ENCODE measurements at places on chromosomes 4 and X.

DNA sequence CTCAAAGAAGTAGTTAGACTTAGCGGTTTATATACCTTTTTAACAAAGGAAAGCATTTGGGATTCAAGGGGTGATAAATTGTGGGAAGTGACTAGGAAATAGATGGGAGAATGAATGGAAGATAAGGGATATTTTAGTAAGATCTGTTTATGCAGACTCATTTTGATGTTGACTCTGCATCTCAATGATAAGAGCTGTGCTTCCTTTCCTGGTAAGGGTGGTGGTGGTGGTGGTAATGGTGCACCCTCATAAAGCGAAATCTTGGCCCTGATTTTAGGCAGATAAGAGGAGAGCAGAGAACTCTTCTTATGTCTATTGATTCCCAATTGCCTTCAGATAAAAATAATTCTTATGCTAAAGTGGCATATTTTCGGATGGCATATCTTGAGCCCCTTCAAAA, 197.1 kb downstream of the SPRY1 start:
- DNase-seq, result no peak

GRCh38 chr4:170729897-170730296, 640.1 kb upstream of the AADAT start:
- no peak for DNase-seq

- DNase-seq, result no peak
Measured at GRCh38 chr4:8391972-8392371, 48.6 kb downstream of the ACOX3 start.

GRCh38 chr4:101584306-101584705, 206.2 kb upstream of the BANK1 start:
- no peak for DNase-seq

GRCh38 chrX:8913655-8914409, 112.6 kb upstream of the FAM9A start:
- DNase-seq, result no peak

DNA sequence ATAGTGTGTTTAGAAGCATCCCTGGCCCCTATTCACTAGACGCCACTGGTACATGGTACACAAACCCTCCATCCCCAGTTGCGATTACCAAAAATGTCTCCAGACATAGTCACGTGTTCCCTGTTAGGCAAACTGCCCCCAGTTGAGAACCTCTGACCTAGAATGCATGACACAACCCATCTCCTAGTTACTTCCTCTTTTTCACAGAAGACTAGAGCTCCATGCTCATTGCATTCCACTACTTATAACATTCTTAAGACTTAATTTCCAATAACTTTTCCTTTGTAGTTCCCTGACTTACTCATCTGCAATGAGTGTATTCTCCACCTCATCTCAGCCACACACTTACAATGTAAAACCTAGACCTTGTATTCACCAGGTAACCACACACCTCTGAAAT, 68.6 kb downstream of the PRSS12 start:
- DNase-seq, result no peak

GRCh38 chr4:148530114-148530513, 87.9 kb upstream of the NR3C2 start:
- DNase-seq, result no peak

DNA sequence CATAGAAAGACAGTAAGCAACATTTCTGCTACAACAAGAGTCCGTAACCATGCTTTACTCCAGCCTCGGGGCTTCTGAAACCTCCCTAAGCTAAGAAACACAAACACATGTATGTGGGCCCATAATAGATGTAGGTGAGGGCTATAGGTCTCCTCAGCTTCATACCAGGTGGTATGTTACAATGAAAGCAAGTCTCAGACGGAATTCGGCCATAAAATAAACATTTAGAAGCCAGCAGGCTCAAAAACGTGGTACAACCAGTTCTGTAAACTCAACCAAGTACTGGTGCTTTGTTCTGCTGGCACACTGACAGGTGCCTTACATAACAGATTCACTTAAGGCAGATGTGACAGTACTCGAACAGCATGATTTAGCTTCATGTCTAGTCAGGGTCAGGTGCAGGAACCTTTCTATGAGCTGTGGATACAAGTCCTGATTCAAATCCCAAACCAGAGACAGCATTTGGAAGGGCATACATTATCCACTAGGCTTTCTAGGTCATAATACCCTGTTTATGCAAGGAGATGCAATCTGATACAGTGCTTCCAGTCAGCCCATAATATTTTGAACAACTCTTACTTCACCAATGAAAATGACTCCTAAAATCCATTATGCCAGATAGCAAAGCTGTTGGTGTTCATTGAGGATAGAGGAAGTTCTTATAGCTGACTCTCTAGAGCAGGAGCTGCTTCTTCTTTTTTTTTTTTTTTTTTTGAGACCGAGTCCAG, 113.8 kb upstream of the ENPP6 start:
- DNase-seq, result no peak

GRCh38 chr4:153220682-153221395, 16.6 kb downstream of the TRIM2 start:
- DNase-seq, result no peak

DNA sequence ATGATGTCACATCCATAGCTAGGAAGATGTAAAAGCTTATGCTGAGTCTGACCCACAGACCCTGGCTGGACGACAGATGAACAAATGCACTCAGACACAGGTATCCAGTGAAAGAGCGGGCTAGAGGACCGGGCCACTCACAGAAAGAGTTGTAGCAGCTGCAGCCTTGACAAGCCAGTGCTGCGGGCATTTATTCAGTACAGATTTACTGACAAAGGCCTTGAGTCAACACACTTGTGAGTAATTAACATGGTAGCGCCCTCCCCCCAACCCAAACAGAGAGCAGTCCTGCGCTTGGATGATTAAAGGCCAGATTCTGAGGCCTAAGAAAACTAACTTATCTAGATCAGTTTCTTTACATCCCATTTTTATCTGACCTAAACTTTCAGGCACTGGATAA, 244.6 kb downstream of the SPANXN4 start:
- no peak for DNase-seq

- no peak for DNase-seq
Measured at GRCh38 chr4:122639181-122639580, 18.3 kb upstream of the IL21 start.

DNA sequence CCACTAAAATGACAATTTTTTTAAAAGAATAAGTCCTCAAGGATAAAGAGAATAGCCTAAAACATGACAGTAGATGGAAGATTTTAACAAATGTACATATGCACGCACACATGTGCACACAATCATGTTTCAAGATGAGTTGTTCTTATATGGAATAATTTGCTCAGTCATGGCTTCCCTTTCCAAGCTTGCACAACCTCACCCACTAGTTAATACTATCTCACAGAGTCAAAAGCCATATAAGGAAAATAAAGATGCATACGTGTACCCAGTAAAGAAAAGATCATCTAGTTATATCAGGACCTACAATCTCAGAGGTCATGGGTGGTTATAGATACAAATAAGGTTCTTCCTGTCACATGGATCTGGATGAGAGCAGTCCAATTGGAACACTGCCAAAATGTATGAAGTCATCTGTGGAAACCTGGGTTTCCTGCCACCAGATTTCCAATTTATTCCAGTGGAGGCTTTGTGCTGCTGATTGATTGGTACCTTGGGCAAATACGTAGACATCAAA, 56.1 kb downstream of the FAM13A start:
- no peak for DNase-seq

DNA sequence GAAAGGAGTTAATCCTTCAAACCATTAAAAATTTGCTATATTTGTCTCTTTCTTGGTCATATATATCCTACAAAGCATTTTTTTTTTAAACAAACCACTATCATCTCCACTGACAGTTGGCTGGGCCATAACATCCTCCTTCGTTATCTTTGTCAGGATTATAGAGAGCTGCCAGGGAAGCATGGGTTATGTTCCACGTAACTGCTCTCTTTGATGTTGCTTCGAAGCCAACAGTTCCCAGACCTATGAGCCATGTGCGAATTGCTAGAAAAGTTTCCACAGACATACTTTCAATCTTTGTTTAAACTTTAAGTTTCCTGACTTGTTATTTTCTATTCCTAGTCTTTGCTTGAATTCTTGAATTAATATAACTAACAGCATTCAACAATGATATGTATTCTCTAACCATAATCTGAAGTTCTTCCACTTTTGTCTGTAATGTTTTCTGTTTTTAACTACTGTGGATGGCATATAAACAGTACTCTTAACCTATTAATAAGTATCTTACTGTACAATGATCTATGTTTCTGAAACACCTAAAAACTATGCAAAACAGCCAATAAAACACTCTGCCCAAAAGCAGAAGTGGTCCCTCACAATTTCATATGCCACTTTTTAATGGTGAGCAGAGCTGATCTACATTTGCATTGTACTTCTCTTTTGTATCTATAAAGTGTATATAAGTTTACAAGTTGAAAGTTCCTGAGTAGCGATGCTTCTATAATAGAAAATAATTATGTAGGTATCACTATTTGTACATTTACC, 37.9 kb downstream of the EREG start:
- DNase-seq, result no peak

DNA sequence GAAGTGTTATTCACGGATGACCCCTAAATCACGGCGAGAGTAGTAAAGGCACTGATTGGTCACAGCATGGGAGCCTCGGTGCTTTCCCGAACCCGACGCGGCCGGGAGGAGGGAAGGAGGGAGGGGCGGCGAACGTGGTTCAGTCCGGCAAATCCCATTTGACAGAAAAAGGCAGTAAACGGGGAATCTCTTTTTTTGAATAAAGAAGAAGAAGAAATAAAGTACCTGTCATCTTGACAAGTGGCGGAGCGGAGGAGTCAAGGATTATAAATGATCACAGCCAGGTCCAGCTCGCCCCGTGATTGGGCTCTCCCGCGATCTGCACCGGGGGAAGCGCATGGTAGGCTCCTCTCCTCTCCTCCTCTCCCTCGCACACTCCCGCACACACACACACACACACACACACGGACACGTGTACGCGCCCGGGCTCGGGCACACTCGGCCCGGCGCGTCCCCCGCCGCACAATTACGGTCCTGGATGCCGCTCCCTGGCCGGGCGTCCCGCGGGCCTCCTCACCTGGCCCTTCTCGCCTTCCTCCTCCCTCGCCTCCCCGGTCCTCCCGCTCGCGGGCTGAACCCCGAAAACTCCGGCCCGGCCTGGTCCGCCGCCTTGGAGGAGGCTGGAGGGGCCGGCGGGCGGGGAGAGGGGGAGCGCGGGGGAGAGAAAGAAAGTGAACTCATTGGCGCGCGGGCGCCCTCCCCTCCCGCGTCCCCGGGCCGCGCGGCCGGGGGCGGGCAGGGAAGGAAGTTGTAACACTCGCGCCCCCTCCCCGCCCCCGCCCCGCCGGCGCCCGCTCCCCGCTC, 99.2 kb upstream of the TENM3 start:
- DNase-seq, result no peak

- DNase-seq, result no peak
Measured at GRCh38 chr4:103123114-103123513, 23.5 kb upstream of the BDH2 start.

DNA sequence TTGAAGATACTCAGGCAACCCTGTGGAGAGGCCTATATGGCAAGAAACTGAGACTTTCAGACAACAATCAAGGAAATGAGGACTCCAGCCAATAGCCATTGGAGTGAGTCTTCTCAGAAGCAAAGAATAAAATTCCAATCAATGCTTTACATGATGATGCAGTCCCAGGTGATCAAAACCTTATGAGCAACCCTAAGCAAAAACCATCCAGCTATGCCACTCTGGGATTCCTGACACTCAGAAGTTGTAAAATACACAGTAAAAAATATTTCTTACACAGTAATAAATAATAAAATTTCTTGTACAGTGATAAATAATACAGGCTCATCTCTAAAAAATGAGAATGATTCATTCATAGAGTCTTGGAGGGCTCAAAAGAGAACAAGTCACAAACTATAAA, 150.6 kb downstream of the IL15 start:
- no peak for DNase-seq

GRCh38 chrX:13059637-13060499, 15.4 kb upstream of the FAM9C start:
- no peak for DNase-seq

GRCh38 chr4:146275370-146275769, 61.0 kb downstream of the REELD1 start:
- no peak for DNase-seq

- no peak for DNase-seq
Measured at GRCh38 chr4:125725957-125726525, 411.3 kb downstream of the FAT4 start.

DNA sequence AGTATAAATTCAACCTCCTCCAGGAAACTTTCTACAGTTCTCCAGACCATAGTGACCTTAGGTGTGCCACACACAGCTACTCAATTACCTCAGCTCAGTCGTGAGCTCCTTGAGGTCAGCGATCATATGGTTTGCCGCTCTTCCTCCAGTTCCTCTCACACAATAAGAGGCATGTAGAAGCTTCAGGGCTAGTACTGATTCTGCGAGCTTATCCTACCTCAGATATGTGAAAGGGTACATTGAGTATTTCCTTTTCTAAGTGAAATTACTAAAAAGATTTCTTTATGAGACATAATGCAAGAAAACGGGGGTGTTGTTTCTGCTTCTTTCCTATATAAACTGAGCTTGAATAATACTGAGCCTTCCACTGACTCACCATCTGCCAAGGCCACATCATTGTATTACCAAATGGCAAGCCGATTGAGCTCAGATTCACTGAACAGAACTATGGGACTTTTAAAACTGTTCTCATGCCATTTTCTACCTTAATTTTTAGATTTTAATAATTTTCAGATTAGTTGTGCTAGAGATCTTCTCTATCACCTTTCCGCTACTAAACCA, 183.1 kb downstream of the HS6ST2 start:
- no peak for DNase-seq

- DNase-seq, result no peak
Measured at GRCh38 chrX:150155436-150156035, 207.6 kb upstream of the MAMLD1 start.

DNA sequence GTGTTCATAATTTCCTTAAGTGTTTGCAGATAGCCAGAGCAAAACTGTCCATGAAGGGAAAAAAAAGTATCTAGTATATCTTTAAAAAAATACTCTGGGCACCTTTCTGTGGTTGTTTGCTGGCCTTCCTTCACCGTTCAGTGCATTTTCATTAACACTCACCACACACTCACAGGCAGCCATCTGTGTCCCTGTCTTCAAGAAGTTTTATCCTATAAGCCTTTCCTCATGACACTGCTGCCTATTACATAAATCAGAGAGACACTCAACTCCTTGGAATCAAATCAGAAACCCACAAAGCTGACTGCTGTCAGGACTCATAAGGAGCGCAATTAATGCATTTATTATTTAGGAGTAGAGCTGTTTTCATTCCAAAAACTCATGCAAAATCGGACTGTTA, 1720.2 kb downstream of the PCDH7 start:
- no peak for DNase-seq

DNA sequence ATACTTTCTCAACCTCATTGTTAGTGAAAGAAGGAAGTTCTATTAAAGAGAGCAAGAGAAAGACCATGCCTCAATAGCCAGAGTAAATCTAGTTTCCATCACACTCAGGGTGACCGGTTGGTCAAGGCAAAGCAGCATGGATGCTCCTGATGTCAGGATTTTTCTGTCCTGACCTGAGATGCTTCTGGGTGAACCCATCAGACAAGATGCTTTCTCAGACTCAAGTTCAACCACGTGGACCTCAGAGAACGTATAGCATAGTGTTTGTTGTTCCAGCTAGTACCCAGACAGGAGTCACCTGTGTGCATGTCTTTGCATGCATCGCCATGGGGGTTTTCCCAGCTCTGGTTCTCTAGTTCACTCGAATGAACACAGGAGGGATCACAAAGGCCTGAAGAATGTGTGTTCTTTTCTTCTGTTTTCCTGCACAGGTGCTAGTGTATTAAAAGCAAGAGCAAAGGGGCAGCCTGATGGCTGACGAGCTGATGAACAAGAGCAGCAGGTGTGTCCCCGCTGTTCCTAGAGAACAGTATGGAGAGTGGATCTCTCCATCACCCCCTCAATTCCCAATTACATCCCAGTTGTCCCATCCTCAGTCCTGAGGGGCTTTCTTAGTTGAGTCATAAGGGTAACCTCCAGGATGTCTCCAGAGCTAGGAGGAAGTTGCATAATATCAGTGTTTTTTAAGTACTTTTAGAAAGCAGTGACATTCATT, 110.5 kb upstream of the ENPP6 start:
- no peak for DNase-seq
